Stimulated activated CD4-positive, alpha-beta T cell treated with anti-CD3 and anti-CD28 coated beads, Interleukin-1b, Interleukin-23, amount 100 ng/mL, for 24 hours (primary cell): ENCODE measurements at places on chromosomes 6 and 20.

GRCh38 chr6:13507306-13507860 is 20.0 kb upstream of the GFOD1 start:
- DNase-seq = no peak

- no peak for DNase-seq
Measured at GRCh38 chr6:131213501-131213990, 78.3 kb downstream of the AKAP7 start.

GRCh38 chr6:89471287-89471867 is 38.4 kb downstream of the ANKRD6 start:
- DNase-seq = no peak

- no peak for DNase-seq
Measured at GRCh38 chr6:111992851-111993250, 61.1 kb upstream of the CCN6 start.

DNA sequence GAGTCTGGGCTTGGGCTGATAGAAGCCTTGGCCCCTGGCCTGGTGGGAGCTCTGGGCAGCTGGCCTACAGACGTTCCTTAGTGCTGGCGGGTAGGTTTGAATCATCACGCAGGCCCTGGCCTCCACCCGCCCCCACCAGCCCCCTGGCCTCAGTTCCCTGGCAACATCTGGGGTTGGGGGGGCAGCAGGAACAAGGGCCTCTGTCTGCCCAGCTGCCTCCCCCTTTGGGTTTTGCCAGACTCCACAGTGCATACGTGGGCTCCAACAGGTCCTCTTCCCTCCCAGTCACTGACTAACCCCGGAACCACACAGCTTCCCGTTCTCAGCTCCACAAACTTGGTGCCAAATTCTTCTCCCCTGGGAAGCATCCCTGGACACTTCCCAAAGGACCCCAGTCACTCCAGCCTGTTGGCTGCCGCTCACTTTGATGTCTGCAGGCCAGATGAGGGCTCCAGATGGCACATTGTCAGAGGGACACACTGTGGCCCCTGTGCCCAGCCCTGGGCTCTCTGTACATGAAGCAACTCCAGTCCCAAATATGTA is 957 bp upstream of the VEGFA start:
- no peak for DNase-seq

GRCh38 chr20:62941792-62942191 is 3.8 kb downstream of the GID8 start:
- DNase-seq = no peak

DNA sequence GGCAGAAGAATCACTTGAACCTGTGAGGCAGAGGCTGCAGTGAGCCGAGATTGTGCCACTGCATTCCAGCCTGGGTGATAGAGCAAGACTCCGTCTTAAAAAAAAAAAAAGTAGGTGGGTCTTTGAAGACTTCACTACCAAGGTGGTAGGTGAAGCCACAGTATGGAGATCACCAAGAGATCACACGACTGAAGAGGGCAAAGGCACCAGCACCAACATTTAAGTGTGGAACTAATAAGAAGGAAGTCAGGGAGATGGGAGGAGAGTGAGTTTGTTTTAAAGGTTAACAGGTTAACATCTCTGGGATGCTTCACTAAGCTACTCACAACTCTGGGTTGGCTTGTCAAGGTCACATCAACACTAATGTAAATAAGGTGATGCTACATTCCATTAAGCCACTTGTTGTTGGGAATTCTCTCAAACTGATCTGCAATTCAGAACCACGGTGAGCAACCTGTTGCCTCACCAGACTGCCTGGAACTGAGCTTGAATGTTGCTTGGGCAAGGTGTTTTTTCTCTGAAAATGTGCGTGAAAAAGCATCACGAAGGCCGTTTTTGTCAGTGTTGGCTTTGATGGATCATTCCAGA is 48.7 kb downstream of the KCTD20 start:
- no peak for DNase-seq

DNA sequence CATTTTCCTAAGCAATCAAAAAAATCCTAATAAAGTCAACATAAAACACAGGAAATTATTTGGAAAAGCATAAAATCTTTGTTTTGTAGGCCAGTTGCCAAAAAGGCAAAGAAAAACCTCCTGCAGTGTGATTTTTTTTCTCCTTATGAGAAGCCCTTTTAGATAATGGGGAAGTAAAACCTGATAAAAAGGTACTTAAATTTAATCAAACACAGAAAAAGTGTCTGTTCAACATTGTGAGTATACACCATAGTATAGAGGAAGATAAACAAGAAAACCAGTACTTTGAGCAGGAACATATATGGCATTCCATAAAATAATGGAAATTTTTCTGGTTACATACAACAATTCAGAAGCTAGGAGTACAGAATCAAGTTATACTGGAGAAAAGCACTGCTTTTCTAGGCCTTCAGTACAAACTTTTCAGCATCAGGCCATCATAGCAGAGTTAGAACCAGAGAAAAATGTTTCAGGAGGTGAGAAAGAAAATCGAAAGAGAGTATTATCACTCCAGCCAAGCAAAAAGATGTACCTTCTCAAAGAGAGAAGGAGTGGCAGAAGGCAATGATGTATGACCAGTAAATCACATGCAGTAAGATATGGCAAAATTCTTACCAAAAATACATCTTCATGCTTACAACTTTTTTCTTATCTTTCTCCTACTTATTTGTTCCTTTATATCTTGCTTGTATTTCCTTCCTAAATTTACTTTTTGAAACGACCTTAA is 494.9 kb downstream of the KIF16B start:
- no peak for DNase-seq

- no peak for DNase-seq
Measured at GRCh38 chr6:113049190-113049589, 702.1 kb downstream of the RFPL4B start.

- DNase-seq = no peak
Measured at GRCh38 chr6:74277777-74278186, 581.8 kb downstream of the CD109 start.

DNA sequence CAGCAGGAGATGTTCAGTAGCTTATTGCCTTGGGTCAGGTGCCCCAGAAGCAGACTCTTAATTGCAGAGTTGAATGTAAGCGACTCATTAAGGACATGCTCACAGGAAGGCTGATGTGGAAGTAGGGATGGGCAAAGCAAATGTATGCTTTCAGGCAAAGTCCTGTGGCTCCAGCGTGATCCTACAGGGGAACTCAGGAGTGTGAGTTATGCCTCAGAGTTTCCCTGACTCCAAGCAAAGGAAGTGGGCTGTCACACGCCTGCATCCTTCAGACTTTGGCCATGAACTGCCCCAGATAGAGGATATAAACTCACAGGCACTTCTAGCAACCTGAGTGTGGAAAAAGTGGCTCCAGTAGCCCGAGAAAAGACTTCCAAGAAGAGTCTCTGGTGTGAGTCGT is 64.9 kb upstream of the ZNF133 start:
- no peak for DNase-seq

DNA sequence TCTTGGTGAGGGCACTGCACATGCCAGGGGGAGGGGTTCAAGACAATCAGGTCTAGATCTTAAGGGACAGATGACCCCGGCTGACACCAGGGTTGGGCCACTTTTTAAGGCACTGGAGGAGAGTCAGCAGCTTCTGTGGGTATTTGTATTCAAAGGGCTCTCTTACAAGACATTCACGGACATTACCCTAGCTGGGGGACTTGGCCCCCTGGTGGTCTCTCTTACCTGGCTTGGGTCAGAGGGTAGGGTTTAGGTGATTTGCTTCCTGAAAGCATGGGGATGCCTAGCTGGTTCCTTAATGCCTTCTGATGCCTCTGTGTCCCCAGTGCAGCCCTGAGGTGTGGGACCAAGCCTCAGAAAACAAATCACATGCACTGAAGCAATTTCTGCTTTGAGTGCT is 354.7 kb downstream of the CDC5L start:
- DNase-seq = no peak

- DNase-seq = no peak
Measured at GRCh38 chr6:14129575-14129974, 12.0 kb downstream of the CD83 start.

DNA sequence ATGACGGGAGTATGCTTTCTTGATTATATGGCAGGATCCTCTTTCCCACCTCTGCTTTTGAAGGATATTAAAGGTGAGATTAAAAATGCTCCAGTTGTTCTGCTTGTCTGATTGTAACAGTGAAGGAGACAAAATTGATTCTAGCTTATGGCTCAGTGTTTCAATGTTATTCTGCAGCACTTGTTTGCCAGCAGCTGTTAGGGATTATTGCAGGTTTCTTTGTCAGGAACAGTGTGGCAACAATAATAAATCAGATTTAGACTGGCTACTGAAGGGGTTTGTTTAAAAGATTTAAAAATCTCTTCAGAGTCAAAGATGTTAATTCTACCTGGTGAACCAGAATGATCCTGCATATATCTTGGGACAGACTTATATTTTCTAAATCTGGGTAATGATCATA is 126.9 kb downstream of the LAMA2 start:
- no peak for DNase-seq
